ENCODE measurements at places on chromosomes 3 and 15.

GRCh38 chr3:134833453-134834163 is 38.5 kb downstream of the EPHB1 start:
- no peak for DNase-seq

DNA sequence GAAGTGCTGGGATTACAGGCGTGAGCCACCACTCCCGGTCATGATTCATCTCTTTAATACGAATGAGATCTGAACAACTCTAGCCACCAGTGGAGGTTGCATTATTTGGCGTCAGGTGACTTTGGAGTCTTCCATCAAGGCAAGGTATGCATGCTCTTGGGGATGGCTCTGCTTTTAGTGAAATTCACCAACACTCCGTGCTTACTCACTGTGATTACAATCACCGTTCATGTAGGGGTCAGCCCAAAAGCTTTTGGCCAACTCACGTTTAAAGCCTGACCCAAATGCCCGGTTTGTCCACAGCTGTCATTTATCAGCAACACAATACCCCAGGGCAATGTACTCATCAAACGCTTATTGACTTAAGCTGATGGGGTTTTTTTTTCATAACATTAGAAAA is 155.4 kb downstream of the PDZRN3 start:
- DNase-seq: no peak

- DNase-seq: no peak
Observed at GRCh38 chr15:70589728-70590127, 173.6 kb downstream of the UACA start.

DNA sequence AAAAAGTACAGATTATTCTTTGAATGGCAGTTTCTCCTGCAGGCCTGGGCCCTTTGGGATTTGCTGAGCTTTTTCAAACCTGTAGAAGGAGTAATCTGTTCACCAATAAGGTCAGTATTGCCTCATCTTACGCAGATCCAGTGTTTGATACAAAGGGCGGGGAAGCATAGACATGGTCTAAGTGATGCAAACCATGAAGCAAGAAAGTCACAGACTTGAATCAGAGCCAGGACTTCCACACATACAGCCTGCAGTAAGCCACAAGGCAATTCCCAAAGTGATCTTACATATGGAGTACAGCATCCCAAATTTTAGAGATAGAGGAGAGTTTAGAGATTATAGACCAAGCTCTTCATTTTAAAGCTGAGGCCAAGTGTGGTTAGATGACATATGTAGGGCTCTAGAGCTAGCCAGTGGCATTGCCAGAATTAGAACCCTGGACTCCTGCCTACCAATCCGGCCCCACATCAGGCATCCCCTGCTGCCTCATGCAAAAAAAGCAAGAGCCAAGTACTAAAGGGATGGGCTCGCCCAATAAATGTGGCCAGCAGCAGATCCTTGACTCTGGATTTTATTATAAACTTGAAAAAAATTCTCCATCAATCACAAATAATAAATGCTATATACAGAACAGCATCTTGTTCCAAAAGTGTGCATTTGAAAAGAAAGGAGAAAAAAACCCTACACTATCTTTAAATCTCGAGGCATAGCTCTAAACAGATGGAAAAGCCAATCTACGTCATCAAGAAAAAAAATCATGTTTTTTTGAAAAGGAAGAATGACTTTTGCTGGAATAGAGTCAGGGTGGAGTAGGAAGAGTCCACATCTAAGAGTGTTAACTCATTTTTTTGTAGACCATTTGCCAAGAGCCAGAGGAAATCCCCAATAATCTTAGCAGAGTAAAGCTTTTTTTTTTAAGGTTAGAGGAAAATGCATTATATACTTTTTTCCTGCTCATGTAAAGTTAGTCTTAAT is 24.0 kb downstream of the ABI3BP start:
- no peak for DNase-seq

- DNase-seq: no peak
Observed at GRCh38 chr3:61602466-61602865, 41.1 kb downstream of the PTPRG start.

- no peak for DNase-seq
Observed at GRCh38 chr15:51731549-51732267, 5.7 kb downstream of the LYSMD2 start.

DNA sequence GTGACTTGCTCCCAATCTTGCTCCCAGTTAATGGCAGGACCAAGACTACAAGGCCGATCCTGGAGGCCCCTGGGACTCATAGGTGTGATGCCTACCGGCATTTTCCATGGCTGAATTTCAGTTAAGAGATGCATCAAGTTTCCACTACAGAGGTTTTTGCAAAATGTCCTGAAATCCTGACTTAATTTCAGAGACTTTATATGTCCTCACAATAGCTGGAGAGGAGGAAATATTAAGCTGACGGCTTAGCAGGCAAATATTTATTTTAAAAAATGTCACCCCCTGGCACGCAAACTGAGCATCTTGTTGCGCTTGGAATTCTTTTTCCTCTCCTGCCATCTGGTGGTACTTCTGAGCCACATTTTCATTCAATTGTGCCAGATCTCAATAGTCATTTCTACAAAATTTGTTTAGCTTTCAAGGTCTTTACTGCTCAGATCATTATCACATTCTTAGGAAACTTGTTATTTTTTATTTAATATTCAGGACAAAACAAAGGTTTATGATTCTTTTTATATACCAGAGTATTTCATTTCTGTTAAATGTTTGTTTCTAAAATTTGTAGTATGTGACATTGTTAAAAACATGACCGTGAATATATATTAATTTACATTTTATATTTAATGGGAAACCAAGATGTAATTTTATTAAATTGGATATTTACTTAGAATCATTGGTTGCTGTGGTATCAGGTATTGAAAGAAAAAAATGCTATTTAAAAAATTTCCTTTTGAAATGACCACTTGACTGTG is 189.2 kb upstream of the THRB start:
- DNase-seq: peak; percentile 50

All from HS-5 (cell line).